ENCODE measurements at places on chromosomes 7 and 10.
A peak's percentile ranks its signal among the peaks of the same experiment; 100 is the strongest.

GRCh38 chr7:18177815-18178660, 150.4 kb upstream of the PRPS1L1 start:
- peak; percentile 60 for DNase-seq

- peak; percentile 69 for DNase-seq
Observed at GRCh38 chr7:118195837-118196474, 12.0 kb downstream of the LSM8 start.

- no peak for DNase-seq
Observed at GRCh38 chr7:74505471-74506324, 52.0 kb downstream of the GTF2IRD1 start.

GRCh38 chr7:3416453-3416852, 115.4 kb downstream of the SDK1 start:
- no peak for DNase-seq

- DNase-seq = peak; percentile 90
Observed at GRCh38 chr7:36600869-36601530, 123.3 kb downstream of the AOAH start.

- DNase-seq = peak; percentile 91
Observed at GRCh38 chr7:113100121-113100603, 13.5 kb upstream of the GPR85 start.

DNA sequence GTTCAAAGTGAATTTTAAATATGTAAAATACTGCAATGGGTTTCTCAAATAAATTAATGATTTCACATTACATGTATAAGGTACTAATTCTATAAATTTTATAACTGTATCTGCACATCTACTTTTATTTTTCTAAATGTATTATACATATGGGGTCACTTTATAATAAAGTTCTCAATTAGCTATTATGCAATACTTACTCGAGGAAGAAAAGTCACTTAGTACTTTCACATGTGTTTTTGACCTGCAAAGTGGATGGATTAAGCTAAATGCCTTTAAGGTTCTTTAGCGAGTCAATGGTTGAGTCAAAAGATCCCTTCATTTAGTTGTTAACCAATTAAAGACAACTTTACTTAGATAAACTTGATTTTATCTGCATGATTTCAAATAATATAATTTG, 437.8 kb downstream of the ANKRD7 start:
- no peak for DNase-seq

DNA sequence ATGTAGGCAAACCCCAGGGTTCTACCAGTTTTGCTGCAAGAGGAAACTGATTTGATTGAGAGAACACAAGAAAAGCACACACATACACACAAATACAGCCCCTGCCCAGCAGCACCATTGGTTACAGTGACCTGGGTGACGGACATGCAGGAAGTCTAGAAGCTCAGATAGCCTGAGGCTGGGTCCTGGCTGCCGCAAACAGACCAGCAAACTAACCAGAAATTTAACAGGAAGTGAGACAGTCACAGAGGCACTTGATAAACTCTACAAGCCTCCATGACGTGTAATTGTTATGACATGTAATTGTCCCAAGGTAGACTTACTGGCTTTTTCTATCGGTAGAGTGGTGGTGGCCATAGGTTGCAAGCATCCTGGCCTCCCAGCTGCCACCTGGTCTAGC, 58.9 kb downstream of the PRKAR2B start:
- DNase-seq = peak; percentile 70

DNA sequence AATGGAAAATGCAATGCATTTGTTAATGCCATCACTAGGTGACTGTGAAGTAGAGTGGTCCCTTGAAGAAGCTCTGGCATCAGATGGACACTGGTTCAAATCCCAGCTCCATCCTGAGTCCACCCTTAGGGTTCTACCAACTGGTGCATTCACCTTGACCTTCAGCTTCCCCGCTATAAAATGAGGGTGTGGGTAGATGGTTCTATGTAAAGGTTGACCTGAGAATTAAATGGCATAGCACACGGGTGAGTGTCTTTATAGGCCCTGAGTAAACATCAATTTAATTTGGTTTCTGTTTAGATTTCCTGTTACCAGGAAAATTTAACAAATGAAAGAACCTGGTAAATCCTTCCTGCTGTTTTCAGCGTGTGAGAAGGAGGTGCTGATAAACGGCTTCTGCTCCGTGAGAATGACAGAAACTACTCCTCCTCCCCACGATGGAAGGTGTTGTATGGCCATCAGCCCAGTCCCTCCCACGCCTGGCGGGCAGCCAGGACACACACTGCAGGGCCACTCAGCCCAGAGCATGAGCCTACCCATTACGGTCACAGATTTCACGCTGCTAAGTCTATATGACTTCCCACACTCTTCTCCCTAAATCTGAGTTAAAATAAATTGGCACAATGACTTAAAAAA, 210.1 kb downstream of the TNS3 start:
- peak; percentile 88 for DNase-seq

- DNase-seq = no peak
Observed at GRCh38 chr10:44557596-44558191, 172.8 kb upstream of the CXCL12 start.

DNA sequence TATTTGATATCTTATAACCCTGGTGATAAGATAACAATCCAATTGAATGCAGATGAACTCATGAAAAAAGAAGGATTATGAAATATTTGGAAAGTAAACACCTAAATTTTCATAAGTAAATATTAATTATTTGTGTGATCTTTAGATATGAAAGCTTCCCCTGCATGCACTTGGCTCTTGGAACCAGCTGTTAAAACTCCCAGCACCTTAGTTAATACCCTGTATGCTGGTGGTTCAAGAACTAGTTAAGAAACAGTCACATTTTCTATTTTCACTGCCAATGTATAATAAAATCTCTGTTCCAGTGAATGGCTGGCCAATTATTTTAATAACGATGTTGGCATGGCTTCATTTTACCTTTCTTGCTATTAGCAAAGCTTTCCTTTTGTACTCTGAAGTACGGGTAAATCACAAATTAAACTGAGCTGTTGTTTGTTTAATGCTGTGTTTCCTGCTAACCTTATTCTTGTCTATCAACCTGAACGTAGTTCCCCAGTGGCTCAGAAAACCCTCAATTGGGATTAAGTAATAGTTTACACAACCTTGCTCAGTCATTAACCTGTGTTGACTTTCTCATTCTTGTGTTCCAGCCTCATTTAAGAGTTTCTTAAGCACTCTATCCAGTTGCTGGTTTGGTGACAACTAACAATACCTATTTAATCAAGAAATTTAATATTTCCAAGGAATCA, 38.9 kb downstream of the MET start:
- peak; percentile 92 for DNase-seq

GRCh38 chr7:130231792-130232191, 24.1 kb downstream of the SSMEM1 start:
- DNase-seq = no peak

GRCh38 chr10:92747600-92747999, 57.8 kb downstream of the HHEX start:
- no peak for DNase-seq

- no peak for DNase-seq
Observed at GRCh38 chr10:44281662-44282061, 103.2 kb downstream of the CXCL12 start.

- no peak for DNase-seq
Observed at GRCh38 chr7:24475166-24475961, 97.9 kb upstream of the PALS2 start.

GRCh38 chr7:64555046-64555445, 7.8 kb downstream of the ZNF680 start:
- no peak for DNase-seq

- peak; percentile 30 for DNase-seq
Observed at GRCh38 chr7:22351329-22351692, 5.6 kb downstream of the RAPGEF5 start.

DNA sequence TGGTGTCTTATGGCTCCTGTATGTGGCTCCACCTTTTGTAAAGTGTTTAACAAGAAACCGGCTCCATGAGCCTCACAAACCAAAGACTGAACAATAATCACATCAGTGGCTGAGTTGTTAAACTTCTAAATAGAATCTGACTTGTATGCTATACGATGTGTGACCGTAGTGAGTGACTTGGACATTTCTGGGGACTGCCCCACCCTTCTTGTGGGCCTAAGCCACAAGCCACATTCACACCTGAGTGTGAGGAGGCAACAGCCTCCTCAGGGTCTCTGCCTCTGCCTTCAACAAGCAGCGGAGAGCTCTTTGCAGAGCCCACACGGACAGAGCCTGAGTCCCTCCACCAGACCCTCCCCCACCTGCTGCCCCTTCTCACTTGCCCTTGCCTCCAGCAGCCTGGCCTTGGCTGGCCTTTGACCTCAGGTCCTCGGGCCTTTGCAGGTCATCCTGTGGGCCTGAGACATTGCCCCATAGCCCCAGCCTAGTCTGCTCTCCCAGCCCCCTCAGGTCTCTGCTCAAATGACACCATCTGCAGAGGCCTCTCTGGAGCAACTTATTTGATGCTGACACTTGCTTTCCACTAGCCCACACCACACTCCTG, 156.8 kb upstream of the TNS3 start:
- no peak for DNase-seq

- DNase-seq = no peak
Observed at GRCh38 chr10:119055472-119055871, 25.1 kb downstream of the EIF3A start.

- DNase-seq = peak; percentile 11
Observed at GRCh38 chr7:91198371-91198770, 65.9 kb upstream of the FZD1 start.

GRCh38 chr10:110502851-110503301, 5.2 kb downstream of the DUSP5 start:
- DNase-seq = no peak

DNA sequence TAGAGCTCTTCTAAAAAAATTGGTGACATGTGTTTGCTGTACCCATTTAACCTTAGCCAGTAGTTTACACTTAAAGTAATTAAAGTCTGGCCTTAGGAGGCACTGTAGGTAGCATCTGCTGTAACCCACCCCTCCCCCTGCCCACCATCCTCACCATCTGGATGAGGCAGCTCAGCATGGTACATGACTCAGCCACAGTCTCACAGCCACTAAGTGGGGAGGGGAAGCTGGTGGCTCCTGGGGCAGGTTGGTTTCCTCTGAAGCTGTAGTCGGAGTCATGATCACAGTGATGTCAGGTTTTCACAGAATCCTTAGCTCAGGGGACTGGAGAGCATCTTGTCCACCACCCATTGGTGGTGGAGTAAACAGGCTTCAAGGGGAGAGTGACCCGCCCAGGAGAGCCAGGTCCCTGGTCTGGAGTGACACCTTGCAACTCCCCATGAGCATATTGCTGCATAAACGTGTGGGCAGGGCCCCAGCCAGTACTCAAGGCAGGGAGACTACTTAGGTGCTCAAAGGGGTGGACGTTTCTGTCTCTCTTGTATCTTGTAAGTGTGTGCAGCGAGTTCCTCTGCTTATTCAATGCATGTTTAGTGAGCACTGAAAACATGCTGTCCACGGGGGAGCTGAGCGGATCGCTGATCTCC, 125.9 kb downstream of the GRK5 start:
- DNase-seq = peak; percentile 57

DNA sequence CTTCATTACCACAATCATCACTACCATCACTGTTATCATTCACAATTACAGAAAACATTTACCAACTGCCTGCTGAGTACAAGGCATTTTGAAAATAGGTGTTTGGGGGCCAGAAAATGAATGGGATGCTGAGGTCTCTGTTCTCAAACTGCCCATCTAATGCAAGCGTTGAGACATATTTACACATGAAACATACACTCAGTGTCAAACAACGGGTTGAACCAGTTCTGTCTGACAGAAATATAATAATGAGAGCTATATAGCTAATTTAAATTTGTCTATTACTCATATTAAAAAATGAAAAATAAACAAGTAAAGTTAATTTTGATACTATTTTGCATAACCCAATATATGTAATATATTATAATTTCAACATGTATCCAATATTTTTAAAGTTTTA, 303.1 kb downstream of the KCNMA1 start:
- DNase-seq = peak; percentile 58

- DNase-seq = peak; percentile 77
Observed at GRCh38 chr10:124449170-124450011, 444 bp downstream of the NKX1-2 start.

- DNase-seq = peak; percentile 18
Observed at GRCh38 chr7:80732630-80733029, 94.2 kb downstream of the CD36 start.

- no peak for DNase-seq
Observed at GRCh38 chr7:45484094-45484493, 90.1 kb upstream of the ADCY1 start.

GRCh38 chr10:17536221-17536620, 81.0 kb downstream of the HACD1 start:
- no peak for DNase-seq

DNA sequence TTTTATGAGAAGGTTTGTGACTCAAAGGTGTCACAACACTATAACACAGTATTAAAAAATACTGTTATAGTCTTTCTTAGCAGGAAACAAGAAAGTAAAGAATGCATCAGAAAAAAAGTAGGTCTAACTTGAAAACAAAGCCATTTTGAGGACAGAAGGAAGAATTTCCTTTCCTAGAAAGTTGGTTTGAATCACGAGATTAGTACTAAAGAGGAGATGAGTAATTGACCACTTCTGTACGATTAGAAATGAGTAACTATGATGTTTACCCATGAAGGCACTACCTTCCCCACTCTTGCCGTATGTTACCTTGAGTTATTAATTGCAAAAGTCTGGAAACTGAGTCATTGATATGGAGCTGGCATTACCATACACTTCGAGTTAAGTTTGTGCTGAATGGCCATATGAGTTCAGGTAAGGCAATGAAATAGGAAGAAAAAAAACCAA, 65.2 kb downstream of the FAM185A start:
- peak; percentile 85 for DNase-seq

DNA sequence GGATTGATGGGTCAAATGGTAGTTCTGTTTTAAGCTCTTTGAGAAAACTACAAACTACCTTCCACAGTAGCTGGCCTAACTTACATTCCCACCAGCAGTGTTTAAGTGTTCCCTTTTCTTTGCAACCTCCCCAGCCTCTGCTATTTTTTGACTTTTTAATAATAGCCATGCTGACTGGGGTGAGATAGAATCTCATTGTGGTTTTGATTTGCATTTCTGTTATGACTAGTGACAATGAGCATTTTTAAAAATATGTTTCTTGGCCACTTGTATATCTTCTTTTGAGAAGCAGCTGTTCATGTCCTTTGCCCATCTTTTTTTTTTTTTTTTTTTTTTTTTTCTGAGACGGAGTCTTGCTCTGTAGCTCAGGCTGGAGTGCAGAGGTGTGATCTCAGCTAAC, 155.2 kb upstream of the BMPER start:
- no peak for DNase-seq

- no peak for DNase-seq
Observed at GRCh38 chr10:103725242-103725641, 130.1 kb downstream of the SH3PXD2A start.

GRCh38 chr7:101118856-101119255, 8.0 kb upstream of the SERPINE1 start:
- no peak for DNase-seq

DNA sequence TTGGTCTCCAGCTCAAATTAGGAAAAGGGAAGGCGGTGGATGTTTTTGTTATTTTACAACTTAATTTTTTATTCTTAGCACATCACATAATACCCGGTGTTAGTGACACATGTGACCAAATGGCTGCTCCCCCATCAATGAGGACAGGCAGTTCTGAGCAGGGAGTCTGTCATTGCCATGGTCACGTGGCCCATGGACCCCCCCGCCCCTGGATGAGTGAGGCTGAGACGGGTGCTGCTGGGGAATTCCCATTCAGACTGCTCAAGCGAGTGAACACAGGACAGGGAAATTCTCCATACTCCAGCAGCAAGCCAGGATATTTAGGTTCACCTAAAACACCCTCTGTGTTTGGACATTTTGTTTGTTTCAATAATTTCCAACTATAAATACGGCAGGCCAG, 34.7 kb upstream of the SLC35B4 start:
- no peak for DNase-seq

- DNase-seq = no peak
Observed at GRCh38 chr10:74586088-74586585, 240.3 kb upstream of the KAT6B start.
